ENCODE measurements at places on chromosomes 16 and 17.
A peak's percentile ranks its signal among the peaks of the same experiment; 100 is the strongest.

- no peak for DNase-seq
These were observed 179.3 kb upstream of the CIBAR2 start for GRCh38 chr16:85291302-85292148.

GRCh38 chr16:58034774-58035173 lies 9.2 kb downstream of the MMP15 start:
- no peak for DNase-seq

GRCh38 chr16:20415541-20415940 lies 6.2 kb downstream of the ACSM5 start:
- no peak for DNase-seq

- DNase-seq: no peak
These were observed 3.3 kb downstream of the RARA start for GRCh38 chr17:40312131-40312731.

GRCh38 chr16:74226338-74226954 lies 70.2 kb upstream of the PSMD7 start:
- DNase-seq: peak; percentile 66

GRCh38 chr16:20674684-20675487 lies 22.6 kb downstream of the ACSM1 start:
- peak; percentile 63 for DNase-seq

DNA sequence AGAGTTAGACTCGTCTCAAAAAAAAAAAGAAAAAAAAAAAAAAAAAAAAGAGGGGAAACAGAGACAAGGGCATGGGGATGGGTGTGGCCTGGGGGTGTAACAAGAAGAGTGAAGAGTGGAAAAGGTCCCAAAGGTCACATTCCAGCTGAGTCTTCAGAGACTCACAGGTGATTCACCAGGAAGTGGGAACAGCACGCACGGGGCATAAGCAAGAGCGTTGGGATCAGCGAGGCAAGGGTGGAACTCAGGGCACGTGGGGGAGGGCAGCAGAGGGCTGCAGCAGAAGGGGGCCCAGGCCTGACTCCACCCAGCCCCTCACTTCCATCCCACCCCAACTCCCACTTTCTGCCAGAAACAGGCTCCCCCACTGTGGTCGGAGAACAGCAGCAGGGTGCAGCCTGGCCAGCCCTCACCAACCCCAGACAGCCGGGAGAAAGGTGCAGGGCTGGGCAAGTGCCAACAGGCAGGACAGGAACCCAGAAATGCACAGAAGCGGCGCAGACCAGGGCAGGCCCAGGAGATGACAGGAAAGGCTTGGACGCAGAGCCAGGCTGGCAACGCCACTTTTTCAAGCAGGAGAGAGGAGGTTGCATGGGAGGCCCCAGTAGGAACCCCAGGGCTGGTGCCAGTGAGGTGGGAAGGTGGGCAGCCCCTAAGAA lies 3.3 kb downstream of the MEAK7 start:
- peak; percentile 65 for DNase-seq

DNA sequence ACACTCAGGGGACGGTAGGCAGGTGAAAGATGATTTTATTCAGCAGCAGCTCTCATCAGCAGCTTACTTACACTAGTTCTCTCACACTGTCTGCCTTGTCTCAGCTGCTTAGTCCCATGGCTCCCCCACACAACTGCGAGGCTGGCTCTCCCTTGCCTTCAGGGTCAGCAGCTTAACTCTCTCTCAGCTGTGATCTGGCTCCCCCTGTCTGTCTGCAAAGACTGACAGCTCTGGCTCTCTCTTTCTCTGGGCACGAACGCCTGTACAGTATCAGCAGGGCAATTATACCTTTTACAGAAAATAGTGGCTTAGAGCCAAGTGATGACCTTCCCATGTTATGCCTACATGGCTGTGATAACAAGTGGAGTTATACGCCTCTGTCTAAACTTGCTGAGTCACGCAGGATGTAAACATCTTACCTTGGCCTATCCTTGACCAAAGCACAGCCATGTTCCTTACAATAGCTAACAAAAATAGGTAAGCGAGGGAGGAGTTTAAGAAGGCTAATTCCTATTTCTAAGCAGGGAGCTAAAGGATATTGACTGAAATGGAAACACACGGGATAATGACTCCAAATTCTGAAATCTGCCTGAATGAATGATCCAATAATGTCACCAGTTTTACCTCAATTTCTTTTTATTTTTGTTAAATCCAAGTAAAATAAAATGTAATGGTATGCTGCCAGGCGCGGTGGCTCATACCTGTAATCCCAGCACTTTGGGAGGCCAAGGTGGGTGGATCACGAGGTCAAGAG lies 1.1 kb upstream of the NDUFAB1 start:
- DNase-seq: peak; percentile 88

DNA sequence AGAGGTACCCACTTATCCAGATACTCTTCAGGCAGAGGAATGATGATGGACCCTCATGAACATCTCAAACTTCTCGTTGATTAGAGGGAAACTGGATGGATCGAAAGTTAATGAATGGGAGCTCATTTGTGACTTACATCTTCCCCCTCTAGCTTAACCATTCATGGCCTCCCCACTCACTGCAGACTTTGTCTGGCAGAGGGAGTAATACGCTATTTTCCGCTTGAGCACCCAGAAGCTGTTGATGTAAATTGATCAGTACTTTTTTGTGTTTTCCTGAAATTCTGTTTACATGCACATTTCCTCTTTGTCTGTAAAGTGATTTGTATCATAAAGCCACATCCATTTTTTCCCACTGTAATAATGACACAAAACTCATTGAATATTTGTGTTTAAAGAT lies 239.1 kb upstream of the RBFOX1 start:
- no peak for DNase-seq

DNA sequence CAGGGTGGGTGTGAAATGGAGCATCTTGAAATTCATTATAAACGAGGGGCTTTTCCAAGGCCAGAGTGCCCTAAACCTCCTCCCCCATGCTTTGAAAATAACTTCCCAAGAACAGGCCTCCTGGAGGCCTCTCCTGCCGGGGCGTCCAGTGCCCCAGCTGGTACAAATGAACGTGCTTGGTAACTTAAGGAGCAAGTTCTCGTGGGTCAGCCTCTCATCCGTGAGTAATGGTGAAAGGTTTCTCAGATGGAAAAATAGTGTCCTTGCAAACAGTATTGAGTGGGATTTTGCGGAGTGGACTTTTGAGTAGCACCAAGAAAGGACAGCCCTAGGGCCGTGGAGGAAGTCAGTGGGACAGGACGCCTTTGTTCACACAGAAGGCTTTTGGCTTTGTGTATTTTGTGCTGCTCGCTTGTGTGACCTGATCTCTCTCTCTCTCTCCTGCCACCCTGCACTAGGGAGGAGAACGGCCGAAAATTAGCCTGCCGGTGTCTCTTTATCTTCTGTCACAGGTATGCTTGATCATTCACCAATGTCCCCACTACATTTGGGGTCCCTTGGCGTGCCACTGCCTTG lies 34.6 kb downstream of the CLEC16A start:
- DNase-seq: no peak

DNA sequence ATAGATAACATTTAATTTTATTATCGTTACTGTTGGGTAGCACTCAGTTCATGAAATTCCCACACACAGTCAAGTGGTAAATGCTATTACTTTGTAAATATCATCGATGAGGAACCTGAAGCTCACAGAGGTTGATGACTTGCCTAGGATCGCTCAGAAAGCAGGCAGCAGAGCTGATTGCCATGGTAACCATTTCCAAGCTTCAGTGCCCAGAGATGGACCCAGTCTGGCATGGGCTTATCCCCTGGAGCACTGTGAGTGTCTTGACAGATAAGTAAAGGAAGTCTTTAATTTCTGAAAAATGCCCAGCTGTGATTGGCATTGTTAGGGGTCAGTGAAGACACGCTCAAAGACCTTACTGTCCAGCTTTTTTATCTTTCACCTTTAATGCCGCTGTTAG lies 95.0 kb downstream of the PRKCB start:
- DNase-seq: no peak

GRCh38 chr16:9447195-9447551 lies 355.7 kb downstream of the HAPSTR1 start:
- DNase-seq: no peak
